ENCODE measurements at places on chromosomes 4 and X. TPM values are rescaled to one million over a fixed set of nuclear protein-coding genes. Genes with fewer than 3 reads are reported as not detected.

DNA sequence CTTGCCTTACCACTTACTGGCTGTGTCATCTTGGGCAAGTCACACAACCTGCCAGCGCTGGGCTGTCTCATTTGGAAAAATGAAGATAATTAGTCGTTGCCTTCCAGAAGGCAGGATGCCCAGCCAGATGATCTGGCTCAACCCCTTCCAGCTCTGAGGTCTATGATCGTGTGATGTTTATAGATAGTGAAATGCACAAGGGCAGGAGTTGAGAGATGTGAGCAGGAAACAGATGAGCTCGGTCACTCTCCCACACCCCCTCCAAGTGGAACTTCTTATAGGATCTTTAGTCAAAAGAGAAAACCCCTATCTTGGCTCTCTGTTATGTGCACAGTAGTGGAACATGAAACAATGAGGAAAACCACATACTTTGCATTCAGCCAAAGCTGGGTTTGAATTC is 336.8 kb upstream of the PPARGC1A start:
- H3K4me1 ChIP-seq = no peaks in the 10 kb centered on the region
- H3K27me3 ChIP-seq = peaks cover 10% of the 10 kb centered on the region
- no peaks in the 10 kb centered on the region for H3K36me3 ChIP-seq
- H3K4me3 ChIP-seq = no peak overlapping the region
- no peak for DNase-seq
- H3K27ac ChIP-seq = no peak overlapping the region

GRCh38 chrX:51975360-51975759 is 81.9 kb downstream of the MAGED1 start:
- H3K36me3 ChIP-seq = no peaks in the 10 kb centered on the region
- H3K27me3 ChIP-seq = peaks cover 4% of the 10 kb centered on the region
- H3K4me1 ChIP-seq = no peaks in the 10 kb centered on the region
- no peak overlapping the region for H3K4me3 ChIP-seq
- no peak overlapping the region for H3K27ac ChIP-seq
- no peak for DNase-seq

Gene RAB39B
- 7.3 TPM for total RNA-seq

DNA sequence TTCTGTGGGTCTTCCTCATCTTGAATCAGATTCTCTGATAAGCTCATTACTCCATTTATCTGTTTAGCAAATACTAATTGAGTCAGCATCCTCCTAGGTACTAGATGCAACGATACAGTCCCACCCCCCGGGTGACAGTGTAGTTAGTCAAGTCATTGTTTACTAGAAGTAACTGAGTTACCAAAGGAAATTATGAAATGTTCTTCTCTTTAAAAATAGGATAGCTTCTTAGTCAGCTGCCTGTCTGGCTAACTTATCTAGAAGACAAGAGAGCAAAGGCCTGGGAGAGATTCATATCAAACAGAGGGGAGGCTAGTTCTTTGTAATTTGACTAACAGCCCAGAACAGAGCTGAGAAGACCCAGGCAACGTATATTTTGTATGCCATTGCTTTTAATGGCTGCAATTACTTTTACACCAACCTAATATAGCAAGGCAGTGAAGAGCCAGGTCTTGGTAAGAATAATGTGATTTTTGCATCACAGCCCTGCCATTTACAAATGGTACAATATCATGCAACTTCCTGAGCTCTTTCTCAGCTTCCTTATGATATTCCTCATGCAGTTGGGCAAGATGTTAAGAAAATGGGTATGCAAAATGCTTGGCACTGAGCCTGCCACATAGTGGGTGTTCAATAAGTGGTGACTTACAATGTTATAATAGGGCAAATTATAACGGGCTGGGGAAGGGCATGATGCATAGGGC is 149.9 kb downstream of the CHIC2 start:
- no peak for DNase-seq
- H3K4me1 ChIP-seq = no peaks in the 10 kb centered on the region
- H3K27ac ChIP-seq = no peak overlapping the region
- H3K36me3 ChIP-seq = peaks cover 2% of the 10 kb centered on the region

Gene ADGRG4
- not detected for total RNA-seq

DNA sequence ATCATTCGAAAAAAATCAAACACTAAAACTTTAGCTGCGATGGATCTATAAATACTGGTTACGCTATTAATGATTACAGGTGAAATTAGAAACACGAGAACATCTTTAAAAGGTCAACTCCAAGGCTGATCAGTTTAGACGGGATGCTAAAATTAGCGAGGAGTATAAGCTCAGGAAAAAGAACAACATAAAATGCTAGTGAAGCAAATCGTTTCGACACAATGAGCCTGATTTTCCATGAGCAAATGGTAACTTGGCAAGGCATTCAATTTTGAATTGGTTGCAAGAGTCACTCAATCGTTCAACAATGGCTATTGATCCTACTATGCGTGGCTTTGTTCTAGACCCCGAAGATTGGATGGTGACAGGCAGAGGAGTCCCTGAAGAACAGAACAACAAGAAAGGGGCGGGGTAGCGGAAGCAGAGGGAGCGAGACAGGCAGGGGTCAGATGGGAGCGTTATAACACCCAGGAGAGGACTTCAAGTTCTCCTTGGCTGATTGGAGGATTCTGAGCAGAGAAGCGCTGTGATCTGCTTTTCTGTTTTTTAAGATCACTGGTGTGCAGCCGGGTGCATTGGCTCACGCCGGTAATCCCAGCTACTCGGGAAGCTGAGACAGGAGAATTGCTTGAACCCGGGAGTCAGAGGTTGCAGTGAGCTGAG is 146.5 kb downstream of the RBM47 start:
- H3K27me3 ChIP-seq = peaks cover 2% of the 10 kb centered on the region
- H3K27ac ChIP-seq = no peak overlapping the region
- no peaks in the 10 kb centered on the region for H3K36me3 ChIP-seq
- H3K4me3 ChIP-seq = no peak overlapping the region
- DNase-seq = no peak
- H3K4me1 ChIP-seq = peaks cover 6% of the 10 kb centered on the region

DNA sequence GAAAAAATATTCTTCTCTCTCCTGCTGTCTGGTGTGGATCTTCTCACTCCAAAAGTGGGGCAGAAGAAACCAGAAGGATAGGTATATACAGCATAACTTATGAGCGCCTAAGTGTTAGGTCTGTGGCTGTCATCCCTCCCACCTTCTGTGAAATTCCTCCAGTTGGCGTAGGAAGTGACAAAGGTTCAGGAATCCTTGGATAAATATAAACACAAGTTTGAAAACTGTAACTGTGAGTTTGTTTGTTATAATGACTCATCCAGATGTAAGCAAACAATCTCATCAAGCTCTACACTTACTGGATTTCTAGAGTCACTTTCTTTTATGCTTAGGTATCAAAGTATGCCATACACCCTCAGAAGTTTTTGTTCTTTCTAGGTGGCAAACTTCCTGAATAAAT is 405.2 kb downstream of the FAT4 start:
- no peaks in the 10 kb centered on the region for H3K27me3 ChIP-seq
- no peak for DNase-seq
- H3K4me1 ChIP-seq = peaks cover under 1% of the 10 kb centered on the region
- H3K36me3 ChIP-seq = no peaks in the 10 kb centered on the region
- H3K4me3 ChIP-seq = no peak overlapping the region
- no peak overlapping the region for H3K27ac ChIP-seq

DNA sequence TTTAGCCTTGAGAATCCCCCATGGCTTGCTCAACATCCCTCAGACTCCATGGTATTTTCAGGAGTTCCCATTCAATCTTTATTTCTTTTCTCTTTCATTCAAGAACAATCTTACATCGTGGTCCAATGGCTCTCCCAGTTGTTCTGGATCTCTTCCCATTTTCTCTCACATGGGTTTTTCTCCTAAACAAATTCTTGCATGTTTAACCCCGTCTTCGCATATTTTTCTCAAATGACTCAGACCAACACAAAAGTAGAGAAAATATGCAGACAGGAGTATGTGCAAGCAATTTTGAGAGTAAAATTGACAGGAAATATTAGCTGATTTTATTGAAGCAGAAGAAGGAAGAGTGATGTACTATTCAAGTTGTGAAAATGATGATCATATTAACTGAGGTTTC is 396.4 kb upstream of the TRAM1L1 start:
- H3K36me3 ChIP-seq = no peaks in the 10 kb centered on the region
- H3K4me1 ChIP-seq = no peaks in the 10 kb centered on the region
- no peaks in the 10 kb centered on the region for H3K27me3 ChIP-seq
- DNase-seq = no peak
- no peak overlapping the region for H3K4me3 ChIP-seq

DNA sequence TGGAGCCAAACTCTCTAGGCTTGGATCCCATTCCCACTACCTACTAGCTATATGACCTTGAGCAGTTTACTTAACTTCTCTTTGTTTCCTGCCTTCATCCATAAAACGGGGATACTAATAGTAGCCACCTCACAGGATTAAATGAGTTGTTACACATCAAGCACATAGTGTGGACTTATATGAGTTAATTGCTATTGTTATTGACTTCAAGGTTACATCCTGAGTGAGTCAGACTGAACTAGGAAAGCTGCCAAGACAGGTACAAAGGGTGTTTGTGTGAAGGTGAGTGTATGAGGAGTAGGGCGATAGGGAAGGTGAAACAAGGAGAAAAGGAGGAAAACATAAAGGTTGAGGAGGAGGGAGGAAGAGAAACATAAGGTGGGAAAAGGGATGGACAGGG is 32.2 kb downstream of the TFDP3 start:
- H3K4me3 ChIP-seq = no peak overlapping the region
- peaks cover 19% of the 10 kb centered on the region for H3K4me1 ChIP-seq

DNA sequence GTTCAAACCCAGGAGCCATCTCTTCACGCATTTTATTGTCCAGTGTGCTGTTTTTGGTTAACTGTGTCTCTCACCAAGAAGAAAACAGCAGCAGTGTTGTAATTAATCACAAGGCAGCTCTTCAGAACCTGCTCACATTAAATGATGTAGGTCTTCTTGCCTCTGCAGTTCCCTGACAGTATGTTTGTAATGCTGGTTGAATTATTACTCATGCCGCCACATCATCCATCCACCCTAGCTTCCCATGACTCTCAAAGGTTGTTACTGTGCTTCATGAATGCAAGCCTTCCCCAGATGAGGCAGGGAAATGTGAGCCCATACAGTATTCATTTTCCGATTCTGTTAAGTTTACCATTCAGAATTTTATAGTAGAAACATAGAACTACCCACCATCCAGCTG is 17.4 kb downstream of the TLR10 start:
- no peak overlapping the region for H3K4me3 ChIP-seq
- H3K27ac ChIP-seq = no peak overlapping the region
- no peaks in the 10 kb centered on the region for H3K27me3 ChIP-seq
- peaks cover 18% of the 10 kb centered on the region for H3K4me1 ChIP-seq

- no peaks in the 10 kb centered on the region for H3K27me3 ChIP-seq
- peaks cover 11% of the 10 kb centered on the region for H3K36me3 ChIP-seq
- no peak overlapping the region for H3K4me3 ChIP-seq
- no peak for DNase-seq
- peak overlapping the region; percentile 5 for H3K27ac ChIP-seq
Observed at GRCh38 chr4:88737307-88737941, 39.8 kb upstream of the NAP1L5 start.

Gene RNF150
- 21.0 TPM for total RNA-seq

GRCh38 chrX:138775517-138775916 is 64.0 kb upstream of the FGF13 start:
- no peak overlapping the region for H3K27ac ChIP-seq
- DNase-seq = no peak
- H3K27me3 ChIP-seq = no peaks in the 10 kb centered on the region

Data from neural crest cell (in vitro differentiated cells).